Upper lobe of left lung (tissue), 6 donors: ENCODE measurements at places on chromosomes 2 and 18. TPM values are rescaled to one million over a fixed set of nuclear protein-coding genes. Genes with fewer than 3 reads are reported as not detected.
A peak's percentile ranks its signal among the peaks of the same experiment; 100 is the strongest.

- DNase-seq, result no peak
- H3K4me3 ChIP-seq, result no peak overlapping the region
- H3K36me3 ChIP-seq, result no peaks in the 10 kb centered on the region
- no peak overlapping the region for H3K27ac ChIP-seq
- H3K27me3 ChIP-seq, result no peaks in the 10 kb centered on the region
These were observed 1795.7 kb upstream of the PIK3C3 start for GRCh38 chr18:40159141-40160017.

DNA sequence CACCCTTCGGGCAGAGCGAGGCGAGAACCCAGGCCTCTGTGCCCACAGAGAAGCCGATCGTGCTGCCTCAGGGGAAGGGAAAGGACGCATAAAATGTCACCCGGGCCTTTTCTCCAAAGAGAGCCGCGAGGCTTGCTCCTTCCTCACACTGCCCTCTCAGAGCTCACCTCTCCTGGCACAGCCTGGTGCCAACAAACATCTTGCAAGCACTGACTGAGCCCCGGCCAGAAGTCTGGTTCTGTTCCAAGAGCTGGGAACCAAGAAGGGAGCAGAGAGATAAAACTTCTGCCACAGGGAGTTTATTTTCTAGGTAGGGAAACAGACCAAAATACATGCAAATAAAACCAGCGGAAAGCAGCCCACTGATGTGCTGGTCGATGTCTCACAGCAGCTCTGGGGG lies 13.6 kb upstream of the ADI1 start:
- H3K27ac ChIP-seq, result no peak overlapping the region
- DNase-seq, result no peak
- peaks cover 18% of the 10 kb centered on the region for H3K36me3 ChIP-seq
- peaks cover 15% of the 10 kb centered on the region for H3K4me1 ChIP-seq
- H3K4me3 ChIP-seq, result no peak overlapping the region

DNA sequence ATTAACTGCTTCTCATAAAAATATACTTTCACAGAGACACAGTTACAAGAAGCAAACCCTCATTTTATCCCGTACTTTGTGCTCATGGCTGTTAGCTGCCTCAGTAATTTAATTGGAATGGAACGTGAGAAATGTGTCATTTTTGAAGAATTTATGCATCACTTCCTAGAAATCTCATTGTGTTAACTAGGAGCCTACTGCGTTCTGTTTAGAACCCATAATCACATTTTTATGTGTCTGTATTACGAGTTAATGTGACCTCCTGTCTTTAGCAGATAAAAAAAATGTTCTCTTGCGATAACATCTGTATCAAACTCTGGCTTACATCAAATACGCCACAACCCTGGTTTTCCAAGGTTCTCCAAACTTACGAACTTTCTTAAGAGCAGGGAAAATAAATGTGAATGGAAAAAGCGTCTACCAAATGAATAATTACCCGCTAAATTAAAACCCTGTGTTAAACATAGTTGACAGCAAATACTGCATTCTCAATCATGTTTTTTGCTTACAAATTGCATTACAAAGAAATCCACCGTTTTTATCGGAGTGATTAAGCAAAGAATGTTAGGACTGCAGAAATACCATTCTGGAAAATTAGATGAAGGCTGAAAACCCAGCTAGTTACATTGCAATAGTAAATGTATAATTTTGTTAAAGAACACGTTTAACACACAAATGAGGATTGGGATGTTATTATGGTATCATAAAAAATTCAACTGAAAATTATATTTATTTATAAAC lies 12.1 kb upstream of the GBX2 start:
- no peaks in the 10 kb centered on the region for H3K36me3 ChIP-seq
- peaks cover 38% of the 10 kb centered on the region for H3K27me3 ChIP-seq
- no peak for DNase-seq
- H3K4me1 ChIP-seq, result peaks cover 25% of the 10 kb centered on the region

GRCh38 chr2:109171444-109172334 lies 42.7 kb downstream of the SH3RF3 start:
- peak; percentile 84 for DNase-seq
- H3K27me3 ChIP-seq, result no peaks in the 10 kb centered on the region
- H3K27ac ChIP-seq, result peak overlapping the region; percentile 75
- no peaks in the 10 kb centered on the region for H3K36me3 ChIP-seq

- H3K4me1 ChIP-seq, result no peaks in the 10 kb centered on the region
- DNase-seq, result no peak
- H3K27ac ChIP-seq, result no peak overlapping the region
- H3K4me3 ChIP-seq, result no peak overlapping the region
These were observed 403.3 kb upstream of the NETO1 start for GRCh38 chr18:73270920-73271634.

- H3K4me1 ChIP-seq, result no peaks in the 10 kb centered on the region
- H3K27ac ChIP-seq, result no peak overlapping the region
- H3K36me3 ChIP-seq, result no peaks in the 10 kb centered on the region
- peak; percentile 70 for DNase-seq
These were observed 110.7 kb upstream of the APCDD1 start for GRCh38 chr18:10343778-10344177.

DNA sequence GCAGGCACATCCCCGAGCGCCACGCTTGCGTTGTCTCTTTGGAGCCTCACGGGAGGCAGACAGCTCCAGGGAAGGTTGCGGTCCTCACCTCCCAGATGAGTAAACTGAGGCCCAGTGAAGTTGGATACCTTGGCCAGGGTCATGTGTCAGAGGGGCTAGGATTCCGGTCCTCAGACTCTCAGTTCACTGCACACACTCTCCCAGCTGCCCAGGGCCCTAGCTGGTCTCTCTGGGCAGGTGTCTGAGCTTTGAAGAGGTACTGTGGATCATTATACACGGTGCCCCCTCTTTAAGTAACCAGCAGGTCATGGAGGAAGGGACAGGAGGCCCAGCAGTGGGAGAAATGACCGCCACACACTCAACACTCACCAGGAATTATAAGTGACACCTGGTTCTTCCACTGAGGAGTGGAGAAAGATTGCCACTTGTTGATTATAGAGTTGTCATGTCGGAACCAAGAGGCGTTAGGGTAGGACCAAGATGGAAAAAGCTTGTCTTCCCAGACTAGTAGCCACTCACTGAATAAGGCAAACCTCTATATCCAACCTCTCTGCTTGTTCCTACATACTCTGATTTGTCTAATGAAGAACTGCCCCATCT lies 588 bp downstream of the TMEM214 start:
- peak overlapping the region; percentile 95 for H3K27ac ChIP-seq
- H3K36me3 ChIP-seq, result peaks cover 37% of the 10 kb centered on the region
- H3K4me3 ChIP-seq, result peak overlapping the region; percentile 89
- no peaks in the 10 kb centered on the region for H3K27me3 ChIP-seq
- DNase-seq, result no peak

Gene RETREG2
- 52.2 TPM for total RNA-seq

Gene REG1B
- total RNA-seq, result 1.5 TPM

Gene OR6B2
- total RNA-seq, result not detected

Gene HMSD
- total RNA-seq, result 0.30 TPM

Gene PLA2R1
- 11.0 TPM for total RNA-seq

Gene ZSWIM2
- total RNA-seq, result not detected

Gene EEF1B2
- total RNA-seq, result 268 TPM

Gene NTSR2
- total RNA-seq, result not detected

Gene OTOS
- total RNA-seq, result not detected
